Myometrial cell (primary cell): ENCODE measurements at places on chromosomes 12 and 14. TPM values are rescaled to one million over a fixed set of nuclear protein-coding genes. Genes with fewer than 3 reads are reported as not detected.

The HCAR1 gene
- total RNA-seq = 3.2 and 3.4 TPM in 2 replicates

The COA8 gene
- 28.3 and 40.9 TPM in 2 replicates for total RNA-seq

The CNTN1 gene
- under 0.01 and 0.86 TPM in 2 replicates for total RNA-seq

The ACOT6 gene
- total RNA-seq = not detected in 2 replicates

The NPFF gene
- total RNA-seq = not detected in 2 replicates

The NOVA1 gene
- 3.2 and 6.6 TPM in 2 replicates for total RNA-seq

The KRT5 gene
- total RNA-seq = not detected in 2 replicates

The DNAL1 gene
- total RNA-seq = 5.5 and 9.6 TPM in 2 replicates
